Fibroblast of skin of left biceps (primary cell): ENCODE measurements at places on chromosomes 3 and 15.

DNA sequence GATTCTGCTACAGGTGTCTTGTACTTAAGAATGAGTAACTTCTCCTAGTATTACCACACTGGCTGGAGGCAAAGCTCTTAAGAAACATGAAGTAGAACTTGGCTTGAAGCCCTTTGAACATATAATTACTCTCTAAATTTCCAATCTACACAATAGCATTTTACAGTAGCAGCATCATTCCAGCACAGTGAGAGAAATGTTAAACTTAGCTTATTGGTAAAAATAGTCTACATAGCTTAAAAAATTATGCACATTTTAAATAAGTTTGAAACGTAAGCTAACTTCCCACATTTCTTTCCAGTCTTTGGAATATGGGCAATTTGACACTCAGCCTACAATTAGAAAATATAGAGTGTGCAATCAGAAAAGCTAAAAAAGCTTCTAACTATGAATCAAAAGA, 32.8 kb upstream of the TOP2B start:
- no peak for DNase-seq

DNA sequence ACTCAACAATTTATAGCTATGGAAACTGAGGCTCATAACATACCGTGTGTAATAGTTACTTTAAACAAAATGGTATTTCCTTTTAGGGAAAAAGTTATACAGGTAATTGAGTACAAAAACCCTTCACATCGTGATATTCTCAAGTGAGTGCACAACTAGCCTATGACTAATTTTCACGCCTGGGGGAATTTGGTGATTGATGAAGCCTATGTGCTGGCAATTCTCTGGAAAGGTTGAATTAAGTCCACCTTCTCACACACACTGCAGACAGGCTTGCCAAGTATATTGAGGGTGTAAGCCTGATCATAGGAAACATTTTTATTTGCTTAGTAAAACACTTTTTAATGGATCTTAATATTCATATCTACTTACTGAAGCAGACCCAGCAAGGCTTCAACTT, 41.3 kb upstream of the ROBO2 start:
- DNase-seq, result no peak

GRCh38 chr3:193784822-193785221, 191.8 kb downstream of the OPA1 start:
- DNase-seq, result no peak

DNA sequence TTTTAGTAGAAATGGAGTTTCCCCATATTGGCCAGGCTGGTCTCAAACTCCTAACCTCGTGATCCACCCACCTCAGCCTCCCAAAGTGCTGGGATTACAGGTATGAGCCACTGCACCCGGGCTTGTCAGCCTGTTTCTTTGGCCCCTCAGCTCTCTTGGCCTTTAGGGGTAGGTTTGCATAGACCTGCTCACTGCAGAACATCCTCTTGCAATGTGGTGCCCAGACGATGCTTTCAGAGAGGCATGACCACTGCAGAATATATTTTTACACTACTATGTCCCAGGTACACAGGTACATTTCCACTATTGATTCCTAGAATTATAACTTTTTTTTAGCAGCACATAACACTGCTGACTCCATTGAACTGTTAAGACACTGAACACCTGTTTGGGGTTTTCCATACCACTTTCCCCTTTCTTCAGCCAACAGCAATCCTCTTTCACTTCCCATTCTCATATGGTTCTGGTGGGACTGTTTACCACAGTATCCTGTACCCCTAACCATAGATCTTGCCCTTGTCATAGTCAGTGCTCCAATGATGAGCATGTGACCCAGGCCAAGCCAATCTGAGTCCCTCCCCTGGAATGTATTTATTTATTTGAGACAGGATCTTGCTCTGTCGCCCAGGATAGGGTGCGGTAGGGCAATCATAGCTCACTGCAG, 21.1 kb downstream of the CCDC32 start:
- DNase-seq, result no peak
